ENCODE measurements at places on chromosomes 7 and 10.

DNA sequence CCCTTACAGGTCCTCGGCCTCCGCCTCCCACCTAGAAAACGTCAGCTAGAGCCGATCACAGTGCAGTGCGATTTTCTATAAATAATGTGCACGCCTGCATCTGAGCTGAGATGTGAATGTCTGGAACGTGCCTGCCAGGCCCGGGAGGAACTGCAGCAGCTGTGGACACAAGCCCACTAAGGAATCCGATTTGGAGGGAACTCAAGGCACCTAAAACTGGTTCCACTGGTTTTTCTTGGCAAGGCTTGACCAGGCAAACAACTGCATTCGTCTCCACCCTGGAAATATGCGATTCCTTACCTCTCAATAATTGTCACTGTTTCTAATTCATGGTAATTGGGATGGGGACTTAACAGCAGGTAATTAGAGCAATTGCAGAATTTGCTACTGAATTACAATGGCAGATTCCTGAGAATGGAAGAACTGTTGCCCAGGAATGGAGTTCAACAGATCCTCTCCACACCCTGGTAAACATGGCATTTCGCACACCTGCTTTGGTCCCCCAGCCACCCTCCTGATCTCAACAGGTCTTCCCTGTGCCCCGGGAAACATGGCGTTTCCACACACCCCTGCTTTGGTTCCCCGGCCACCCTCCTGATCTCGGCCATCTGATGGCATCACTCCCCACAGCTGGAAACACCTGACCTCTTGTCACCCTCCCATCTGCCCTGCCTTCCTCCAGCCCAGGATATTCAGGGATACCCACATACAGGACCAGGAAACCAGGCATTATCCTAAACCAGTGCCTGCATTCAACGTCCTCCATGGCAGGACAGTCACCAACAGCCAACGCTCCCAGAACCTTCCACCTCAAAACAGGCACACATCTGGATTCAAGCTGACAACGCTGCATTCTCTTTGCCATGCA, 76.0 kb downstream of the DIP2C start:
- DNase-seq, result no peak

- no peak for DNase-seq
Measured at GRCh38 chr7:93055543-93056107, 62.2 kb downstream of the SAMD9 start.

GRCh38 chr7:13217768-13218167, 530.3 kb downstream of the ARL4A start:
- DNase-seq, result no peak

DNA sequence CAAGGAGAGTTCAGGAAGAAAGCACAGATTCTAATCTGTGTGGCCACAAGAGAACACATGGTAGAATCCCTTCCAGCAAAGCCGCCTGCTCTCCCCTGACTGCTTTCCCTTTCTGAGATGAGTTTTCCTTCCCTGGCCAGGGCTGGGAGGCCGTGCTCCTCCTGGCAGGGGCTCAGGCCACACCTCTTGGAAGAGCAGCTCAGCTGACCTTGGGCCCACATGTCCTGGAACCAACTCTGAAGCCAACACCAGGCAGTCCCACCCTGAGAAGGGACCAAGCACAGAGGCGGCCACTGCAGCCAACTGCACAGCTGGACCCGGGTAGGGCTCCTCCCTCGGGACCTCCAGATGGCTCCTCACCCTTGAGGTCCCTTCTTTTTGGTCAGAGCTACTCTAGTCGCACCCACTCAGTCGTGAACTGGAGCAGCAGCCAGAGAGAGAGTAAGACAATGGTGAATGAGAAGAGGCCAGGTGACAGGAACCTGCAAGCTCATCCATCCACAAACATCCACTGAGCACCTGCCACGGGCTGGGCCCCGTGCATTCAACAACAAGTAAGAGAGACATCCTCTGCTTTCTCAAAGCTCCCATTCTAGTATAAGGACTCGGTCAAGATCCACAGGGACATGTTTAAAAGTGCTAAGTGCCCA, 40.3 kb downstream of the FAM53B start:
- no peak for DNase-seq

GRCh38 chr10:14050598-14050997, 280.1 kb downstream of the FRMD4A start:
- DNase-seq, result no peak

Measured in T-helper 9 cell (primary cell).